Activated CD4-positive, alpha-beta T cell treated with anti-CD3 and anti-CD28 coated beads, Interleukin-2, amount 50 U/mL, for 1 hour (primary cell): ENCODE measurements at places on chromosomes 3 and 15.

- DNase-seq, result no peak
Observed at GRCh38 chr3:89851974-89852621, 744.7 kb downstream of the EPHA3 start.

DNA sequence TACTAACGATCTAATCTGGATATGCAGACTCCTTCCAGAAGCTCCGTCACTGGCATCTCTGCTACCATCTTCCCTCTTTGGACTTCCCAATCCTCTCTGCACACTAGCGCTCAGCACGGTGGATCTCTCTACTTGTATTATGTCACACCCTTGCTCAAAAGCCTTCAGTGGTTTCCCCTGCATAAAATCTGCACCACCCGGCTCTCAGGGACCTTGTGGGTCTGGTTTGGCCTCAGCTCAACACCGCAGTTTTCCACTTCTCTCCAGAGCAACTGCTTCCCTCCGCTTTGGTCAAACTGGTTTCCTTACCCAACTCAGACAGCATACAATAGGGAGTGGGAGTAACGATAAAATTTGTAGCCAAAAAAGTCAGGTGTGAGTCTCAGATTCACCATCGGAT lies 30.7 kb upstream of the HES1 start:
- DNase-seq, result no peak

GRCh38 chr3:124126436-124127023 lies 134.6 kb upstream of the ROPN1 start:
- DNase-seq, result no peak

- no peak for DNase-seq
Observed at GRCh38 chr3:143366672-143367071, 247.1 kb downstream of the CHST2 start.

GRCh38 chr3:62214850-62215249 lies 158.5 kb downstream of the FEZF2 start:
- DNase-seq, result no peak

- no peak for DNase-seq
Observed at GRCh38 chr3:45180899-45181298, 34.7 kb upstream of the CDCP1 start.

DNA sequence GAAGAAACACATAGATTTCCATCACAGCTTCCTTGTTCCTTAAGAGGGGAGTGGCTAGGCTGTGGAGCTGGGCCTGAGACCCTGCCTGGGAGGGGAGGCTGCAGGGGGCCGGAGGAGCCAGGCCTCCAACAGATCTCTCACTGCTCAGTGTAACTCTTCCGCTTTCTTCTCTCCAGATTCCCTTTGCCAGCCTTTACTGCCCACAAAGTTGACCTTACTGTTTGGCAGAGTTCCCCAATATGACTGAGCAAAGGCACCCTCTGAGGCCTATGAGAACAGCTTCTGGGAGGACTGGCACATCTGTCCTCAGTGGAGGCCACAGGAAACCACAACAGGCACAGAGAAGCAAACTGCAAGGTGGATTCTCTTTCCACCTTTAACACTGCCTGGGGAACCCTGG lies 38.1 kb downstream of the SLCO2A1 start:
- DNase-seq, result no peak

DNA sequence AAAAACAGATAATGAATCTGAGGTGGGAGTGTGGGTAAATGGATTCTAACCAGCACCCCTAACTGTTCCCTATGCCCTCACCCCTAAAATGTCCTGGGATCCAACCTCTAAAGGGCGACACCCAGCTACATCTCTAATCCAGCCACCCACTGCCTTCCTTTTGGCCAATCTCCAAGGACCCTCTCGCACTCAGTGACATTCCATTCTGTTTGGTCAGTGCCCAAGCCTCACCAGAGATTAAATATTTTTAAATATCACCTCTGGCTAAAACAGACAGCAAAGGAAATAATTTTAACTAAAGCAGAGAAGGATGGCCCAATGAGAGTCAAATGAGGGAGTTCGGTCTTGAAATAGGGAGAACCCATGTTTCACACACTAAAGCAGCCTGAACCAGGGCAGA lies 19.9 kb upstream of the SCN10A start:
- no peak for DNase-seq

GRCh38 chr15:89007989-89008388 lies 80.3 kb upstream of the ABHD2 start:
- DNase-seq, result no peak

GRCh38 chr15:77039848-77040247 lies 31.1 kb downstream of the TSPAN3 start:
- no peak for DNase-seq

- DNase-seq, result no peak
Observed at GRCh38 chr3:141952611-141953010, 76.2 kb downstream of the ATP1B3 start.

DNA sequence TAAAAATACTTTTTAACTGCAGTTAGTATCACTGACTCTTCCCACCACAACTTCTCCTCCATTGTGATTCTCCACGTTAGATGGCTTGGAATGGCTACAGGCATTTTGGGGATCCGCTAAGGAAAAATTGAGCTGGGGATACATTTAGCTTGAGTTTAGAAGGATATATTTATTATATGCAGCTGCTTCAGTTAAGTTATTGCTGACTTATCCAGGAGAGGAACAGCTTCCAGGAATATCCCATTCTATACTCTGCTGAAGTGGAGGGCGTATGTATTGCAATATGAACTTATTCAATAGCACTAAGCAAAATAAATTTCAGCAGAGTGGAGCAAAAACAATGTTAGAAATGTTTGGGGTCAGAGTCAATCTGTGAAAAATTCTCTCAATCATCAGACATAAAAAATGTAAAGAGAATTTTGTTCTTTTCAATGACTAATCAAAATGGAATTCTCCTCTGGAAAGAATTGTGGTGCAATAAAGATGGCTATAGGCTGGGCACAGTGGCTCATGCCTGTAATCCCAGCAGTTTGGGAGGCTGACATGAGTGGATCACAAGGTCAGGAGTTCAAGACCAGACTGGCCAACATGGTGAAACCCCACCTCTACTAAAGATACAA lies 84.7 kb downstream of the NCEH1 start:
- no peak for DNase-seq

DNA sequence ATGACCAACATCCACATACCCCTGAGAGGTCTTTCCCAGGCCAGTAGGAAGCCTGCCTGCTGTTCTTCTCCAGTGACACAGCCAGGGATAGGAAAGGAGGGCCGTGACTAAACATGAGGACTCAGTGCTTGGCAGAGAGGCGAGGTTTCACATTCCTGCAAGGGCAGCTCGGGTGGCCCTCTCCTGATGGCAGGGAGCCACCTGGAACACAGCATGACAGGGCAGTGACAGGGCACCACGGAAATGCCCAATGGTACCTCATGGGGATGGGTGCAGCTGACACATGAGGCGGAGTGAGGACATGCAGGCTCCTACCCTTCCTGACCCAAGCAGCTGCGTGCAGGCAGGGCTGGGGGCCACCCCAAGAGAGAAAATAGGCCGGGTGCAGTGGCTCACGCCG lies 7.4 kb upstream of the TGM5 start:
- DNase-seq, result no peak

DNA sequence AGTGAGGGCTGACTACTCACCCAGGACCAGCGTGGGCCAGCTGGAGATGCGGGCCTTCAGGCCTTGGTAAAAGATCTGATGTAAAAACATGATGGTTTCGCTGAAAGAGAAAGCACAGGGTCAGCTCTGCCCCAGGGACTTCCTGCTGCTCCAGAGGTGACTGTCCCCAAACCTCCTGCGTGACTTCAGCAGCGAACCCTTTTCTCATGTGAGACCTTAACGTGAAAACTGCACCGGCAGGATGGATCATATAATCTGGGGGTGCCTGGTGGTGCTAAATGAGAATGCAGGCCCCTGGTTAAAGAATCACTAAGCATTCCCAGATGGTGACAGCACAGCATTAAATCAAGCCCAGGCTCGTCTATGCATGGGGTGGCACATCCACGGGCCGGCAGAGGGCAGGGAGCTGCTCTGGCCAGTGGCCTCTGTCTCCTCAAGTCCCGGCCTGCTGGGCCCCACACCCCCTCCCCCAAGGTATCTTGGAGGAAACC lies 55.4 kb downstream of the RASGRF1 start:
- no peak for DNase-seq

DNA sequence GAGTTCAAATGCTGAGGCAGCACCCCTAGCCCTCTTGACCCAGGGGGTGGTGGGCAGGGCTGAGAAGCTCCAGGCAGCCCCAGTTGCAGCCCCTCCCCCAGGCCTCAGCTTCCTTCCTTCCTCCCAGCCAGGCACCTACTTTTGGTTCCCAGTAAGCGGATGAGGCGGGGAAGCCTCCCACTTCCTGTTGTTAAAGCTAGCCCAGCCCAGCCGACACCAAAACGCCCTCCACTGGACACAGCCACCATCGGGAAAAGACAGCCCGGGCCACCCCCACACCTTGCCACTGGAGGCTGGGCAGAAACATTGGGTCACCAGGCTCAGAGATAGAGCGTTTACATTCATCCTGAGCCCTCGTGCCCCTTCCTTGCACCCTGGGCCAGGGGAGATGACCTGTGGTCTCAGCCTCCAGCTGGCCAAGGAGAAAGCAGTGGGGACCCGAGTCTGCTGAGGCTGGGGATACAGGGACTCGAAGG lies 3.5 kb downstream of the DUSP7 start:
- DNase-seq, result peak; percentile 20

DNA sequence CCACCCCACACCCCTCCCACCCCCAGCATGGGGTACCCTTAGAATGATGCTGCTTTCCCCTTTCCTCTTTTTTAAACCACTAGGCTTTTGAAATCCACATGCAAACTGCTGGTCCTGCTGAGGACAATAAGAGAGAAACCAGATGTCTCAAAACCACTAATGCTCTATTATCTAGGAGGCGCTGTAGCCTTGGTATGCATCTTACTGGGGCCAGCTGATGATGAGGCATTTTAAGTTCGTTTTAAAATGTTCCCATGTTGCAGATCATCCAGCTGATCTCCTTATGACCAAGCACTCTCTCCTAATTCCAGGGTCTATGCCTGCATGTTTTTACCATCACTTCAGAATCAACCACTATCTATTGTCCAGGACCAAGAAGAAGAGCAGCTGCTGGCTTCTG lies 1.3 kb downstream of the NME9 start:
- no peak for DNase-seq

- DNase-seq, result no peak
Observed at GRCh38 chr3:196533260-196533681, 18.1 kb upstream of the SMCO1 start.

GRCh38 chr3:10513306-10513705 lies 7.9 kb upstream of the ATP2B2 start:
- no peak for DNase-seq

DNA sequence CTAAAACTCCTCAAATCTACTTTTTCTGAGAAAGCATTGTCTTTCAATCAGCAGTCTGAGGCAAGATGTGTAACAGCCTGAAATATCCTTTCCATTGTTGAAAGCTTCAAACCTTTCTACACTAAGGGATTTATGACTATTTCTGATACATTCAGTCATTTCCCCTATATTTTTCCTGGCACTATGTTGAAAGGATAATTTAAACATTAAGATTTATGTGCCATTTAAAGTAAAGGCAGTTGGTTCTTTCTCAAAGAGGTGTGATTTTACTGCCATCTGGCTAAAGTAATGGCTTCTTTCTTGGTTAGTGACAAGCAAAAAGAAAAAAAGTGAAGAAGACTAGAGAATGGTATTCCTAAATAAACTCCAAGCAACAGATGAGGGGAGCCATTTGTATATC lies 249.6 kb upstream of the COL8A1 start:
- DNase-seq, result no peak

DNA sequence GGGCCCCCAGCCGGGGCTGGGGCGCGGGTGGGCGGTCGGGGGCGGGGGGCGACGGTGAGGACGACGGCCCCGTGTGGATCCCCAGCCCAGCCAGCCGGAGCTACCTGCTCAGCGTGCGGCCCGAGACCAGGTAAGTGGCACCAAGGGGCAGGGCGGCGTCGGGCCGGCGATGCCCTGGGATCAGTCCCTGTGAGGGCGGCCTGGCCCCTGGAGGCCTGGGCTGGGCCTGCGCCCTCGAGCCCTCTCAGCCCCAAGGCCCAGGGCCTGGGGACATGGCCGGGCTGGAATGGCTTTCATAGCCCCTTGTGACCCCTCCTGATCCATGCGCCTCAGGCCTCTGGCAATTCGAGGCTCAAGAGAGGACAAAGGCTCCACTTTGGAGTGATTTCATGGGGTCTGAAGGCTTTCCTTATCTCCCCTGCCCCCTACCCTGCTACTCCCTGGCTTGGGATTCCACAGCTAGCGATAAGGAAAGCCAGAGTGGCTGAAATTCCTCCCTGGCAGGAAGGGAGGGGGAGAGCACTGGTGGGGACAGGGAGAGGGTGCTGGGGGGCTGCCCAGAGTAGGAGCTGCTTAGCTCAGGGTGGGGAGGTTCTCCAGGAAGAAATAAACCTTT lies 418 bp downstream of the ALPK3 start:
- no peak for DNase-seq

DNA sequence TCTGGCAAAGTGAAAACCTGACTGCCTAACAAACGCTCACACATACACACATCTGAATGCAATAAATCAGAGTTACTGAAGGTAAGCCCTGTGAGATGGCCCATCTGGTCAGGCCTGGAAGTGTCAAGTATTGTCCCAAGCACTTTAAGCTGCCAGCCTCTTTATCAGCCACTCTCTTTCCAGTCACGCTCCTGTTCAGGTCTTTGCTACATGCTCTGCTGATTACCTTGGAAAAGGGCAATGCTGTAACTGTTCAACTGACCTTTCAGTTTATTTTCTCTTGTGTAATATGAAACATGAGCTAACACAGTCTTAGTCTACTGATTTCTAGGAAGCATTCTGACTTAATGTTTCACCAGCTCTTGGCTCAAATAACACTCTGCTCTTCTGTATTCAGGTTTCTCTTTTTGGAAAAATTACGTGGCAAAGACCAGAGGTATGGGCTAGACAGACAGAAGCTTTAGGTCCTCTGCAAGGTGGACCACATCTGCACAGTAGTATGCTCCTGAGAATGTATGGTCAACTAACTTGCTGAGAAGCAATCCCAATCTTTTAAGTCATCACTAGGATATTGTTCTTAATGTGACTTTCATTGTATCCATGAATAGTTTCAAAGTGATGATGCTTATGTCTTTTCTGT lies 44.5 kb downstream of the GBE1 start:
- DNase-seq, result no peak

DNA sequence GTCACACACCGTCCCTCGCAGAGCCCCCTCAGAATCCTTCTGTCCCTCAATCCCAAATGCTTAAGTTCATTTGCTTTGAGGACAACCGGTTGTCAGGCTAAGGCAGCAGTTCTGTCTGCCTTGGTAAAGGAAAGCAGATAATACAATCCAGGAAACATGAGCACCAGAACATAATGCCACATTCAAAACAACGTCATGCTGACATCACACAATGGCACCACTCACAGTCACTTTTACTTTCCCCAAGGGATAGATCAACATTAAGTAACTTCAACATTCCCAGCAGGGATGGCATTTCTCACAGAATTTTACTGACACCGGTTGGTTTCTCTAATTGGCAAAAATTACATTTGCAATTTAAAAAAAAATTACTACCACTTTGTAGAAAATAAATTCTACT lies 74.6 kb upstream of the PSMD6 start:
- no peak for DNase-seq
